ENCODE measurements at places on chromosomes 3 and 15. TPM values are rescaled to one million over a fixed set of nuclear protein-coding genes. Genes with fewer than 3 reads are reported as not detected.

DNA sequence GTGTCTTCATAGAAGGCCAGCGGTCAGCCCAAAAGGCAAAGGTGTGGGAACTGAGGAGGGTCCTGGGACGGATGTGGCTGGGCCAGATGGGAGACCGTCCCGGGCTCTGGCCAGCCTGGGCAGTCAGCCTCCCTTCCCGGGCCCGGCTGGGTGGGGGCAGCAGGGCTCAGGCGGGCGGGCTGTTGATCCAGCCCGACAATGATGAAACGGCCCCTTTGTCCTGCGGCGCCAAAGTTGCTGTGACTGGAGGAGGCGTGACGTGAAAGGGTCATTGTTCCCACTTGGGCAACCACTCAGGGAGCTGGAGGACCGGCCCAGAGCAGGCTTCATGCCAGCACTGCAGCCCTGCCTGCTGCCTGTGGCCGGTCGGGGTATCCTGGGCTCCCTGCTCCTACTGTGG, 16.5 kb downstream of the DUSP7 start:
- no peak overlapping the region for H3K4me3 ChIP-seq
- no peak for DNase-seq
- no peak overlapping the region for H3K27ac ChIP-seq
- no peaks in the 10 kb centered on the region for H3K27me3 ChIP-seq
- H3K4me1 ChIP-seq, result no peaks in the 10 kb centered on the region

DNA sequence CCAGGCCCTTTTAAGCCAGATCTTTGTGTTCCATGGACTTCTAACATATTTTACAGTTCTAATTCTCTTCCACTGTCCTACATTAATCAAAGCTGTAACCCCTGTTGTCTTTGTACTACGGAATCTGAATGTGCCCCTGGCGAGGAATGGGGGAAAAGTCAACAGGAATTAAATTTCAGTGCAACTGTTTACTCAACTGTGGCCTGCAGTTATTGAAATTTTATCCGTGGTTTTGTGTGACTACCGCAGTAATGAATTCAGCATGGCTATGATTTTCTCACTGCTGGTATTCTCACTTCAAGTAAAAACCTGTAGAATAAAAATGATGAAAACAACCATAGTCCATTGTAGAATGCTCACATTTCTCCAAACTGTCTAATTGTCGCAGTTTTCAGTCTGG, 388.0 kb downstream of the FOXP1 start:
- H3K4me1 ChIP-seq, result peaks cover 1% of the 10 kb centered on the region
- H3K27ac ChIP-seq, result no peak overlapping the region
- no peak for DNase-seq
- no peaks in the 10 kb centered on the region for H3K27me3 ChIP-seq

- no peaks in the 10 kb centered on the region for H3K27me3 ChIP-seq
- H3K4me1 ChIP-seq, result no peaks in the 10 kb centered on the region
- no peaks in the 10 kb centered on the region for H3K36me3 ChIP-seq
- H3K27ac ChIP-seq, result no peak overlapping the region
- no peak for DNase-seq
These were observed 34.8 kb upstream of the CEMIP start for GRCh38 chr15:80744415-80744814.

GRCh38 chr3:61650719-61651410, 89.5 kb downstream of the PTPRG start:
- H3K4me1 ChIP-seq, result peaks cover 3% of the 10 kb centered on the region
- no peaks in the 10 kb centered on the region for H3K36me3 ChIP-seq
- H3K4me3 ChIP-seq, result no peak overlapping the region
- no peak overlapping the region for H3K27ac ChIP-seq
- H3K27me3 ChIP-seq, result no peaks in the 10 kb centered on the region

DNA sequence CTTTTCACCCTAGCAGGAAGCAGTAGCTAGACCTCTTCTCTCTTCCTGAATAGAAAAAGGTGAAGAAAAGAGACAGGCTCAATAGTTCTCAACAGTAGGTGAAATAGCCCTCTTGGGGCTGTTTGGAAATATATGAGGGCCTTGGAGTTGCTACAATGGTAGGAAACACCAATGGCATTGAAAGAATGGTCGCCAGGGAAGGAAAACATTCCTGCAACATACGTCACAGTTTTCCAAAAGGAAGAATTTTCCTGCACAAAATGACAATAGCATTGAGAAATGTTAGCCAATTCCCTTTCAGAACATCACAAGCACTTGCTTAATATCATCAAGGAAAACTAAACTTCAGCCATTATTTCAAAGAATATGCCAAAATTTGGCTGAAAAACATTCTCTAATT, 484.5 kb downstream of the IGSF11 start:
- H3K4me3 ChIP-seq, result no peak overlapping the region
- H3K4me1 ChIP-seq, result no peaks in the 10 kb centered on the region
- no peaks in the 10 kb centered on the region for H3K27me3 ChIP-seq
- no peaks in the 10 kb centered on the region for H3K36me3 ChIP-seq
- H3K27ac ChIP-seq, result no peak overlapping the region

GRCh38 chr3:43468133-43468532, 153.7 kb downstream of the ANO10 start:
- no peaks in the 10 kb centered on the region for H3K4me1 ChIP-seq
- H3K27me3 ChIP-seq, result no peaks in the 10 kb centered on the region
- no peaks in the 10 kb centered on the region for H3K36me3 ChIP-seq

DNA sequence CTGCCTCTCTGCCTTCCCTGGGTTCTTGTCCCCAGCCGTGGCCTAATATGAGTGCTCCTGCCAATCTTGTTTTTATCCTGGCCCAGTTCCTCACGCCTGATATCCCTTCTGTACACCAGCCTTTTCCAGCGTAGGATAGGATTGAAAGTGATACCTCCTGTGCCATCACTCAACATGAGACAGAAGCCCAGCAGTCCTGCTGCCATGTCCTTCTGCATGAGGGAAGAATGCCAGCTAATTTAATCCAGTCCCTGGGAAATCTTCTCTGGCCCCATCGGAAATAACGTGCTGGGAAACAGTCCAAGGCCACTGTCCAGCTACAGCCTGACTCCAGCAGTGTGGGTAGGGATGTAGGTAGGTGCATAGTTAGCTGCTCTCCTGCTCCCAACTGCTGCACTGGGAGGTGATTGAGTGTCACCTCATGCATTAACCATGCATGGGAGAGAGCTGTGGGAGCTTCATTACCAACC, 92.0 kb upstream of the TPM1 start:
- H3K27ac ChIP-seq, result no peak overlapping the region
- no peaks in the 10 kb centered on the region for H3K4me1 ChIP-seq
- H3K27me3 ChIP-seq, result no peaks in the 10 kb centered on the region

- no peaks in the 10 kb centered on the region for H3K36me3 ChIP-seq
- H3K4me3 ChIP-seq, result no peak overlapping the region
- no peak for DNase-seq
- H3K4me1 ChIP-seq, result peaks cover 25% of the 10 kb centered on the region
- H3K27me3 ChIP-seq, result no peaks in the 10 kb centered on the region
These were observed 84.0 kb downstream of the DUT start for GRCh38 chr15:48415036-48415886.

DNA sequence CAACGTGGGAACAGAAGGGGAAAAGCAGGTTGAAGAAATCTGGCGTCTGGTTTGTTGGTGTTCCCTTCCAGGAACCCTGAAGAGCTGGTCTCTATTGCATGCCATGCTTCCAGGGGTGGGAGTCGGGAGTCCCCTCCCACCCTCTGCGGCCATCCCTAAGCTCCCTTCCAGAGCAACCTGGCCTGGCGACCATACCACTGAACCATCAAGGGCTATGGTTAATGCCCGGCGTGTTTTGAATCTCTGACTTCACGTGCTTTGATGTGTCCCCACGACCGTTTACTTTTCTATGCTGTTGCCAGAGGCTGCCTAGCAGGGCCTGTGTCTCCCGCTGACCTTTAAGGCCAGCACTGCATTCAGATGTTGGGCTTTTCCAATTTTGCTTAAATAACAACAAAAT, 696 bp upstream of the SNRK start:
- peak; percentile 34 for DNase-seq
- no peaks in the 10 kb centered on the region for H3K27me3 ChIP-seq
- peaks cover 10% of the 10 kb centered on the region for H3K4me1 ChIP-seq
- no peak overlapping the region for H3K27ac ChIP-seq
- H3K4me3 ChIP-seq, result peak overlapping the region; percentile 60
- H3K36me3 ChIP-seq, result no peaks in the 10 kb centered on the region

- no peak overlapping the region for H3K27ac ChIP-seq
- H3K4me3 ChIP-seq, result no peak overlapping the region
- H3K36me3 ChIP-seq, result no peaks in the 10 kb centered on the region
- no peaks in the 10 kb centered on the region for H3K4me1 ChIP-seq
- no peak for DNase-seq
- no peaks in the 10 kb centered on the region for H3K27me3 ChIP-seq
These were observed 5.4 kb downstream of the MGLL start for GRCh38 chr3:127816783-127817405.

DNA sequence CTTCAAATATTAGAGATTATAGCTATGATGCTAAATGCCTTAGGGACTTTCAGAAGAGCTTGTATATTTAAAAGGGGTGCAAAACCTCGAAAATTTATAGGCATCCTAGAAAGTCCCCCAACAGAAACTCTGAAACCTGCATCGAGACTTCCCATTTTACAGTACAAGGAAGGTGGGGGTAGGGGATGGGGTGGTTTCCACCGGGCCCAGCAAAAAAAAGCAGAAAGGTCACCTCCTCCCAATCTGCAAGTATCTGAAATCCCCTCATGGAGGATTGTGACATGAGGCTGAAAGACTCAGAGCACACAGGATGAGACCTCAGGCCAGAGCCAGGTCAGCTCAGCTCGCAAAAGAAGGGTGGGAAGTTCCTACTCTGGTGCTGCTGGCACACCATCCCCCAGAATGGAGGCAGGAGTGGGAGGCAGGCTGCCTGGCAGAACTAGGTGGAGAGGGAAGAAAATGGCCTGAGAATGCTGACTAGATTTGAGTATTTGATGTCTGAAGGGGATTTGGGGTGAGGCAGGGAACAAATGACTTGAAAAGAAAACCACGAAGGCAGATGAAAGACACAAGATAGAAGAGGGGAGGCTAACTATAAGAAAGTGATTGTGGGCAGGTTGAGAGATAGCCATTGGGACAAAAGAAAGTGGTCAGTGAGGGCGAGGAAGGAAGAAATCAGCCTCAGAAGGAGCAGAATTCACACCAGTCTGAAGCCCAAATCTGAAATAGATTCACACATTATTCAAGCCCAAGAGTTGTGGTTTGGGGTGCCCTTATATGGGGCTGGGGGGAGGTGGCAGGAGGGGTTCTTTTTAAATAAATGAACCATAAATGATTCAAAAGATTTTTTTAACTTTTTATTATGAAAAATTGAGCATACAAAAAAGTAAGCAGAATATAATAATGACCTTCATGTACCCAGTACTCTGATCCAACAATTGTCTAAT, 22.5 kb upstream of the TSC22D2 start:
- no peaks in the 10 kb centered on the region for H3K4me1 ChIP-seq
- H3K27ac ChIP-seq, result no peak overlapping the region
- H3K36me3 ChIP-seq, result no peaks in the 10 kb centered on the region
- no peak for DNase-seq

GRCh38 chr3:97940034-97940433, 32.2 kb downstream of the RIOX2 start:
- no peak overlapping the region for H3K27ac ChIP-seq
- no peak overlapping the region for H3K4me3 ChIP-seq
- H3K36me3 ChIP-seq, result no peaks in the 10 kb centered on the region
- H3K4me1 ChIP-seq, result no peaks in the 10 kb centered on the region
- peaks cover 2% of the 10 kb centered on the region for H3K27me3 ChIP-seq

GRCh38 chr3:123335007-123335670, 113.8 kb downstream of the ADCY5 start:
- H3K27me3 ChIP-seq, result no peaks in the 10 kb centered on the region
- no peak overlapping the region for H3K27ac ChIP-seq
- peaks cover 14% of the 10 kb centered on the region for H3K4me1 ChIP-seq
- no peak for DNase-seq

DNA sequence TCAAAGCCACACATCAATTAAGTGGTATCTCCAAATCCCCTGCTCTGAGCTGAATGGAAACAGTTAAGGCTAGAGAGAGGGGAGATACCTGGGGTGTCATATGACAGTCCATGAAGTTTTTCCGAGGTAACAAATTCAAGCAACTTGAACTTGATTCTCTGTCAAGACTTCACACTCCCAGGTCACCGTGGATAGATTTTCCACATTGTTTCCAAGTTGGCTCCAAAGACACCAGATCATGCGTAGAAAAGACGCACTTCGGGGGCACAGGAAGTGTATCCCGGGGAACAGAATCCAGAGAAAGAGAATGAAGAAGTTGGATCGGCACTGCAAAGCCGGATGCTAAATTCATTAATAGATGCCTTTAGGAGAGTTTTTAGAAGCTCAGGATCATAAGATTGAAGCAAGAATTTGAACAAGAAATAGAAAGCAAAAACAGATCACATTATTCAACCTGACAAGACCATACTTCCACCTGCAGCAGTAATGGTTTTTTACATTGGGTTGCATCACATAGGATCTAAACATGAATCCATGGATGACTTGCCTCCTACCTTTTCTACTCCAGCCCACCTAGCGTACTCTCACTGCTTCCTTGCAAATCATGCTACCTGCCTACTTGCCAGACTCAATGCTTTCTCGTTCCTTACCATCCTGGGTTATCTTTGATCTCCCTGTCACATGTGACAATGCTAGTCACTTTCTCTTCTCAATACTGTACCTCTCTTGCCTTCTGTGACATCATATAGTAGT, 253.0 kb upstream of the ADAMTS9 start:
- H3K27me3 ChIP-seq, result no peaks in the 10 kb centered on the region
- H3K4me1 ChIP-seq, result peaks cover 17% of the 10 kb centered on the region

GRCh38 chr15:55649058-55649423, 60.9 kb upstream of the PYGO1 start:
- no peak overlapping the region for H3K27ac ChIP-seq
- no peak overlapping the region for H3K4me3 ChIP-seq
- H3K27me3 ChIP-seq, result no peaks in the 10 kb centered on the region
- no peaks in the 10 kb centered on the region for H3K36me3 ChIP-seq

DNA sequence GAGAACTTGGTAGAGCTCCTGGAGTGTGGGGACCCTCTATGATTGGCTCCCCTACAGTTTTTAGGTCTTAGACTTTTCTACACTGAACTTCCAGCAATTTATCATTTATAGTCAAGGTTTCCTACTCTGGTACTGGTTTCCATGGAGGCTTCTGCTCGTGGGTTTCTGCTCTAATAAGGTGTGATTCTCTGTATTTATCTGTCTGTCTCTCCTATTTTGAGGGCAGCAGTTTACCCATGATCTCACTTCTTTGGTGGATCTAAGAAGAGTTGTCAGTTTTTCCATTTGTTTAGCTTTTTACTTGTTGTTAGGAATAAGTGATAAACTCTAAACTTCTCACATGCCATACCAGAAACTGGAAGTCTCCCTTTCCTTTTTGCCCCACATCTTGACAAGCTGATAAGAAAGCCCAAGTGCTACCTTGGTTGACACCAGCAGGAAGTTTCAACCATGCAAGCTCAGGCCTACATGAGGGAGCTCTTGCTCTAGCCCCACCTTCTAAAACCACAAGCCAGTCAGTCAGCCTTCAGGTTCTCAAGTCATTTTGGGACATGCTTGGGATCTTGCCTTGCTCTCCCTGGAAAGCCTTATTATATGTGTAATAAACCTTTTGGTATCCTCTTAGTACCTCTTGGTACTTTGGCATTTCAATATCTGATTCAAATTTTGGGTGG, 10.0 kb downstream of the TIMMDC1 start:
- H3K4me1 ChIP-seq, result no peaks in the 10 kb centered on the region
- no peak overlapping the region for H3K27ac ChIP-seq

The DAZL gene
- polyA plus RNA-seq, result not detected

The GP9 gene
- not detected for polyA plus RNA-seq

The TIGIT gene
- 0.07 TPM for polyA plus RNA-seq

The TMEM207 gene
- polyA plus RNA-seq, result not detected

The DISP2 gene
- polyA plus RNA-seq, result 8.2 TPM

The SHISA5 gene
- 59.7 TPM for polyA plus RNA-seq

The CASR gene
- 0.67 TPM for polyA plus RNA-seq

The CEMIP gene
- polyA plus RNA-seq, result 2.2 TPM

All from ovary (tissue), 10 donors.